ENCODE measurements at places on chromosomes 11 and 22.

GRCh38 chr11:45816614-45817013, 11.7 kb downstream of the SLC35C1 start:
- no peak overlapping the region for H3K27ac ChIP-seq
- no peak for DNase-seq
- peaks cover 6% of the 10 kb centered on the region for H3K36me3 ChIP-seq
- H3K4me3 ChIP-seq = no peak overlapping the region
- H3K4me1 ChIP-seq = peaks cover 3% of the 10 kb centered on the region

- H3K4me3 ChIP-seq = no peak overlapping the region
- peaks cover 12% of the 10 kb centered on the region for H3K4me1 ChIP-seq
- H3K27ac ChIP-seq = no peak overlapping the region
- no peak for DNase-seq
Measured at GRCh38 chr11:13465909-13466371, 2.9 kb upstream of the BTBD10 start.

DNA sequence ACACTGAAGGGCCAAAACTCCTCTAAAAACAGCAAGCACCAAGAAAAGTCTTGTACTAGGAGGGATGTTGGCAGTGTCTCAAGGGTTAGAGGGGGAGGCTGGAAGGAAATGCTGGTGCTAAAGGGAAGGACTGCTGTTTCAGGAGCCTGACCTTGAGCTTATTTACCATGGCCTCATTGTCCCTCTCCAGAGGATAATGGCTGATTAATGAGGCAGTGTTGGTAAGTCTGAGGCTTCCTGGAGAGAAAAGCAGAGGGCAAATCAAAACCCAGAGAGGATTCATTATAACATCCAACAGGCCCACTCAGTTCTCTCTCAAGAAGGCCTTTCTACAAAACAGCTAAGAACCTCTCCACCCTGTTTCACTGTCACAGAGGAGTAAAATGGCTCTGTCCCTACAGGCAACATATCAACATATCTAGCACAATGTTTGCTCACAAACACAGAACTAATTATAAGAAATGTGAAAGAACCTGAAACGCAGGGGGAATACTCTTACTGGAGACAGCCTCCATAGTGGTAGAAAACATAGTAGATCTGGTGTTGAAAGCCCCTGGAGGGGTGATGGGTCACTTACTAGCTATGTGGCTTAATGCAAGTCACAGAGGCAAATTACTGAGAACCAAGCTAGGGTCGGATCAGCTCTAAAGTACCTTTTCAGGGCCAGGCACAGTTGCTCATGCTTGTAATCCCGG, 31.4 kb downstream of the NUMA1 start:
- H3K4me3 ChIP-seq = no peak overlapping the region

GRCh38 chr22:36611241-36611976, 82.4 kb upstream of the EIF3D start:
- no peaks in the 10 kb centered on the region for H3K36me3 ChIP-seq
- no peak overlapping the region for H3K27ac ChIP-seq
- H3K27me3 ChIP-seq = peaks cover 62% of the 10 kb centered on the region
- no peak for DNase-seq

DNA sequence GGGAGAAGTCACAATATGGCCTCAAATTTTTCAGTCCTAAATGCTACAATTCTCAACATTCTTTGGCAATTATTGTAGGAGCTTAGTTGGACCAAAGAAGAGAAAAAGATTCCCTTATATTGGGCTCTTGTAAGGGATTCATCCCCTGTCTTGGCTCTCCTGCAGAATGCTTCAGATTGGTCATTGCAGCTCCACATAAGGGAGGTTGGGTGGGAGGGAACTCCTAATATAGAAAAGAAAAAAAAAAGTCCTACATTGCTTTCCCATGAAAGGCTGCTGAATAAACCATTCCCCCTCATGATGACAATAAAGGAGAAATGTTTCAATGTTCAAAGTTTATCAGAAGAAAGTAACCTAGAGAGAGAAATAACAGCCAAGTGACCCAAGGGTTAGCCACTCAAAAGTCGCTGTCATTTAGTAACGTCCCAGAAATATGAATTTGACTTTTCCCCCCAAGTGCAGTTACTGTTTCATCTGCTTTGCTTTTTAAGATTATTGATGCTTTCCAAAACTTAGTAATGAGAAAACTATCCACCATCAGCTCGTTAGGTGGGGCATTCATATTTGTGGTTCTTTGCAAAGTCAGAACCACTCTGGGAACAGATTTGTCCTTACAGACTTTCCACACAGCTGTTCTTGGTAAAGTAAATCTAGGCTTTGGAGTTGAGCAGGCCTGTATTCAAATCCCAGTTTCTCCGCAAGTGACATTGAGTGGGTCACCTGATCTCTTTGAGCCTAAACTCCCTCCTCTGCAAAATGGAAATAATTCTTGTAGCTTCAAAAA, 5.0 kb upstream of the SLC1A2 start:
- H3K27me3 ChIP-seq = peaks cover 26% of the 10 kb centered on the region
- no peak overlapping the region for H3K27ac ChIP-seq
- no peaks in the 10 kb centered on the region for H3K36me3 ChIP-seq
- H3K4me1 ChIP-seq = peaks cover 12% of the 10 kb centered on the region
- DNase-seq = no peak
- H3K4me3 ChIP-seq = no peak overlapping the region

- no peak overlapping the region for H3K4me3 ChIP-seq
- peaks cover 12% of the 10 kb centered on the region for H3K36me3 ChIP-seq
- no peak for DNase-seq
- no peak overlapping the region for H3K27ac ChIP-seq
Measured at GRCh38 chr22:17705546-17705945, 67.0 kb downstream of the BCL2L13 start.

GRCh38 chr11:131005829-131006228, 89.5 kb upstream of the SNX19 start:
- H3K4me1 ChIP-seq = no peaks in the 10 kb centered on the region
- no peak for DNase-seq
- no peak overlapping the region for H3K27ac ChIP-seq

DNA sequence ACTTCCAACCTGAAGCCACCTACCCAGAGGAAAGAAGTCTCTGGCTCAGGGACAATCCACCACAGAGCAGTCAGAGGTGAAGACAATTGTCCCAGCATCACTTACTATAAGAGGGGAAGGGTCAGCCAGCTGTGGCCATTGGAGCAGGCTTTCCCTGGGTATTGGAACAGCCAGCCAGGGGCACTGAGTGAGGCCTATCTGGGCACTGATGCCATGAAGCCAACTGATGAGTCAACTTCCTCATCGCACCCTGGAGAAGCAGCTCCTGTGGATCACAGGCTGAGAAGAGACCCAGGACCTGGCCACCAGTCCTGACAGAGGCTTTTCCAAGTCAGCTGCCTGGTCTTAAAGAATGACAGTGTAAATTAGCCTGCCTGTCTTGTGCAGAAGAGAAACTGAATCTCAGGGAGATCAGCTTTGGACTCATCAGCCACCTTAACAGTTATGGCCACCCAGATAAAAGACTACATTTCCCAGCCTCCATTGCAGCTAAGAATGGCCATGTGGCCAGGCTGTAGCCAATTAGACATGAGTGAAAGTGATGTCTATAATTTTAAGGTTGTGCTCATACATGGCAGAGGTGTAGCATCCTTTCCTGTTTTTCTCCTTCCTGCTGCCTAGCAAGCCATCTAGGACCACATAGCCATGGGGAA, 19.0 kb downstream of the CHST1 start:
- peaks cover 7% of the 10 kb centered on the region for H3K27me3 ChIP-seq
- DNase-seq = no peak

DNA sequence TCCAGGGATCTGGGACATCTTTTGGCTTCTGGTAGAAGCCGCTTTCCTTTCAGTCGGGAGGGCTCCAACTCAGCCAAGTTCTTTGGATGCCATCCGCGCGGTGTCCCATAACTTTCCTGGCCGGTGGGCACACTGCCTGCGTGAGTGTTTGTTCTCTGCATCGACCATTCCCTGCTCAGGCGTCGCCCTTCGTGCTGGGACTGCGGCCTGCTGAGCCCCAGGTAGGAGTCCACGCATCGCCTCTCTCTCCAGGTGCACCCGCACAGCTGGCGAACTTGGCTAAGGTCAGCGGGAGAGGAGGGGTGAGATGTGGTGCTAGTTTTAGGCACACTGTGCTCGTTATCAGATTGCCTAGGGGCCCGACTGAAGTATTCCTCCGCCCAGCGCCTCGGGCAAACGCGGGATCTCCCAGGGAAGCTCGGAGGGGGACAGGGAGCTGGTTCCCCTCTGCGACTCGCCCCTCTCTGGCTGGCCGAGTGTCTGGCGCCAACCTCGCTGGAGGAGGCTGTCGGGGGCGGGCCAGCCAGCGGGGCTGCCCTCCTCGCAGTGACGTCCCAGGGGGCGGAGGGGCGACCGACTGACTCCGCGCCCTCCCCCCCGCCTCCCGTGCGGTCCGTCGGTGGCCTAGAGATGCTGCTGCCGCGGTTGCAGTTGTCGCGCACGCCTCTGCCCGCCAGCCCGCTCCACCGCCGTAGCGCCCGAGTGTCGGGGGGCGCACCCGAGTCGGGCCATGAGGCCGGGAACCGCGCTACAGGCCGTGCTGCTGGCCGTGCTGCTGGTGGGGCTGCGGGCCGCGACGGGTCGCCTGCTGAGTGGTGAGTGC, at the start of gene LAYN:
TSS of gene LAYN (plus strand) at position 607 of the 823 bp plus-strand sequence. CDS start at position 731, 124 bp downstream.
- H3K27me3 ChIP-seq = peaks cover 32% of the 10 kb centered on the region
- no peak within 1 kb of the TSS for H3K27ac ChIP-seq
- DNase-seq = peak; percentile 33
- peak within 1 kb of the TSS; percentile 41 for H3K4me3 ChIP-seq
- no peaks in the 10 kb centered on the region for H3K36me3 ChIP-seq

GRCh38 chr11:46121724-46122477, 647 bp upstream of the PHF21A start:
- peaks cover 13% of the 10 kb centered on the region for H3K4me1 ChIP-seq
- H3K27ac ChIP-seq = peak overlapping the region; percentile 47
- H3K27me3 ChIP-seq = no peaks in the 10 kb centered on the region
- no peaks in the 10 kb centered on the region for H3K36me3 ChIP-seq
- H3K4me3 ChIP-seq = peak overlapping the region; percentile 59
